WERI-Rb-1 (cell line): ENCODE measurements at places on chromosomes 12 and 14.

DNA sequence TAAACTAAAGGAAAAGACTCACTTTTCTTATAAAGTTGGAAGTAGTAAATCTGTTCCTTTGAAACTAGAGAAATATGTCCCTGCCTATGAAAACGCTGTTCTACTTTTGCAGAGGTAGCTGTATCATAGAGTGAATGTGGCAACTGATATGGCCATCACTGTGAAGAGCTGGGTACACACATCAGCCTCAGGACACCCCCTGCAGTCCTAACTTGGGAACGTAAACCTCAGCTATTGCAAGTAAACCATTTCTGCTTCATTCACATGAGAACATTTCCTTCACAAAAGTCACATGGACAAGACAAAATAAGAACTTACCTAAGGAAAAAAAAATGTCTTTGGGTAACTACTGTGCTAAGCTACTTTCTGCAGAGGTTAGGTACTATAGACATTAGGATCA lies 233.3 kb upstream of the PPFIA2 start:
- DNase-seq = peak; percentile 47

- no peak for DNase-seq
Measured at GRCh38 chr12:66516133-66516532, 162.7 kb downstream of the GRIP1 start.

- no peak for DNase-seq
Measured at GRCh38 chr14:69900603-69901002, 21.4 kb downstream of the SMOC1 start.

GRCh38 chr14:56008150-56008549 lies 110.1 kb upstream of the PELI2 start:
- DNase-seq = no peak

GRCh38 chr14:100119251-100119650 lies 40.2 kb downstream of the DEGS2 start:
- no peak for DNase-seq

- DNase-seq = no peak
Measured at GRCh38 chr12:114895827-114896226, 211.9 kb upstream of the TBX3 start.

DNA sequence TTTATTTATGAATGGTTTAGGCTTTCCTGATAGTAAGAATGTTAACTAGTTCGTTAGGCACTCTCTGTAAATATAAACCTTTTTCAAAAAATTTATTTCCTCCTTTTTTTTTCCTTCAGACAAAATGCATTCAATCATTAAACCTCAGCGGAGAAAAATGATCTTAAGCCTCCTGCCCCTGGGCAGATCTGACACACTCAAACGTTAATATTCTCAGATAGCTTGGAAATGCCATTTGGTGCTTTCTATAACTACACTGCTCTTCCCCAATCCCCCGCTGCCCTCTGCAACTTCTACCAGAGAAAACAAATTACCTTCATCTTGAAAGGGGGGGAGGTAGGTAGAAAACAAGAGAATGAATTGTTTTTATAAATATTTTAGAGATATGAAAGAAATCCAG lies 521.2 kb downstream of the MED13L start:
- DNase-seq = no peak

- no peak for DNase-seq
Measured at GRCh38 chr12:72074065-72074464, 135.4 kb downstream of the TPH2 start.

DNA sequence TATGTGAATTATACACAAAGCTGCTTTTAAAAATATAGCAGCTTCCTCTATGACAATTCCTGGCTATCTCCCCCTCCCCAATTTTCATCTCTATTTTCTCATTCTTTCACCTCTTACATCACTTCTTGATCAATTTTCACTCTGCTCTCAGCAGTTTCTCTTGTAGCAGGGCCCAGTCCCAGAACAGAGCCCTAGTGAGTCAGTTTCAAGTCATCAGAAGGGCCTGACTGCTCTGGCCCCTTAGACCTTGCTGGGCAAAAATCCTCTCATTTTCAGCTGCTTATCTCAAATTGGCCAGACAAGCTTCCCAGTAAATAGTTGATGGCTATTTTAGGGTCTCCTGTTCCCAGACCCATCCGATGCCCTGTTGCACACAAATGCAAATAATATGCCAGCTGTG lies 101.4 kb downstream of the TTC7B start:
- DNase-seq = no peak

DNA sequence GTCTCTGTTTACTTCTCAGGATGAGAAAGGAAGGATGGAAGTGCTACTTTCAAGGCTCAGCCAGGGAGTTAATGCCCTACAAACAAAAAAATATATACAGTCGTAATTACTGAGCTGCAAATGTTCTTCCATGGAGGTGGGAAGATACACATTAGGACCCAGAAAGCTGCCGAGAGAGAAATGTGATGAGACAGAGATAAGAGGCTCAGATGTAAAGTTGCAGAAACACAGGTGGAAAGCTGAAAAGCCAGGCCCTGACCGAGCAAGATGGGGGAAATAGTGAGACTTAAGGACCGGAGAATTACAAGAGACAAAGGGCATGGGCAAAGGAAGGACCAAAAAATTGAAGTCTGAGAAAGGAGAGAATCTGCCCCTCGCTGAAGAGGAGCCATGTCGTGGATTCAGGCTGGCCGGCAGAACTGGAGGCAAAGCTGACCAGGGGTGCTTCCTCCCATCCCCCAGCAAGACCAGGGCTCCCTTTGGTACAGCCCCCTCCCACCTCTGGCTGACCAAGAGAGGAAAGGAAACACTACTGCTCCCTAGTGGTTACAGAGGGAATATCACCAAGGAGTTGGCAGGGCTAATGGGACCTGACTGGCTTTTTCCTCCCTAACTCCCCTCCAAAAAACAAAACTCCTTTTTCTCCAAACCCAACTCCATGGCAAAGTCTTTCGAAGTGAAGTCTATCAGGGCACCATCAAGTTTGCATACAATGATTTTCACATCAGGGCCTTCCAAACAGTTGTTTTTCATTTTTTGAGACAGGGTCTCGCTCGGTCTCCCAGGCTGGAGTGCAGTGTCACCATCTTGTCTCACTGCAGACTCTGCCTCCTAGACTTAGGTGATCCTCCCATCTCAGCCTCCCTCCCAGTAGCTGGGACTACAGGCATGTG lies 12.1 kb downstream of the ZFHX2 start:
- DNase-seq = peak; percentile 75
